ENCODE measurements at places on chromosomes 7 and 10.

- no peak for DNase-seq
Observed at GRCh38 chr10:35232527-35232926, 103.8 kb upstream of the CCNY start.

GRCh38 chr7:47493976-47494911, 87.7 kb downstream of the TNS3 start:
- no peak for DNase-seq

GRCh38 chr7:105156731-105157130, 142.7 kb downstream of the KMT2E start:
- no peak for DNase-seq

DNA sequence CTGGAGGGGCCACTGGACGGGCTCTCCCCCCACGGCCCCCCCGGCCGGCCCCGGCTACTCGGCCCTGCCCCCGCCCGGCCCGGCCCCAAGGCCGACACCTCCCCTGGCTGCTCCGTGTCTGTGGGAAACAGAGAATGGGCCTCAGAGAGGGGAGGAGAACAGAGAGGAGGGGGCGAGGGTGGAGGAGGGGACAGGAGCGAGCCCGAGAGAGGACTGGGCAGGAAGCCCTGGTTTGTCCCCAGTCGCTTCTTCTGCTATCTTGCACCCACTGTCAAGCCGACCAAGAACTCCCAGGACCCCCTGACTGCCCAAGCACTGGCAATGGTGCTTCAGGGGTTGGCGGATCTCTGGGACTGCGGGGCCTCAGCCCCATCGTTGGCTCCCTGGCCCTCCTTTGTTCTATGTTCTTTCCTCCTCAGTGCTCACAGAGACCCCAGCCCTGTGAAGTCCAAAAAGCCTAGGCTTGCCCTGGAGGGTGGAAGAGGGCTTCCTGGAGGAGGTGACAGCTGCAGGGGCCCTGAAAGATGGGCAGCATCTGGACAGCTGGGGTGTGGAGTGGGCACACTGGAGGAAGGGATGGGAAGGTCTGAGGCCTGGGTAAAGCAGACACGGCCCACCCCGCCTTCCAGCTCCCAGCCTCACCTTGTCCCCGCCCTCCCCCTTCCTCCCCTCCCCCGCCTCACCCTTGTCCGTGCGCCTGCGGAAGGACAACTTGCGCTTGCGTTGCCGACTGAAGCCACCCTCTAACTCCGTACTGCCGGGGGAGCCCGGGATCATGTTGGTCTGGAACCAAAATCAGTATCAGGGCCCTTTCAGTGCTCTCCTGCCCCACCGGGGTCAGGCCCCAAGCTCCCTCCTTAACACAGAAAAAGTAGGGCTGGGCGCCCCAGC, 30.1 kb downstream of the KCNH2 start:
- DNase-seq: no peak

DNA sequence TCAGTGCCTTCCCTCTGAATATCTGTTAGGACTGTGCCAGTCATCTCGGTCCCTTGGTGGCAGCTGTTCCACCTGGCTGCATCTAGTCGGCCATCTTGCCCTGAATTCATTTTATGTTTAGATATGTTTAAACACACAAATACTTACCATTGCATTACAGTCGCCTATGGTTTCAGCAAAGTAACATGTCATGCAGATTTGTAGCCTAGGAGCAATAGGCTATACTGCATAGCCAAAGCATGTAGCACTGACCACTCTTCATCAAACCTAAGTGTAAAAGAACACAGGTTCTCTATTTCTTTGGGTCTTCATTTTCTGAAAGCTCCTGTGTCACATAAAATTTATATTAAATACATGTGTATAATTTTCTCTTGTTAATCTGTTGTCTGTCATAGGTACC, 118.9 kb upstream of the THSD7A start:
- DNase-seq: no peak

DNA sequence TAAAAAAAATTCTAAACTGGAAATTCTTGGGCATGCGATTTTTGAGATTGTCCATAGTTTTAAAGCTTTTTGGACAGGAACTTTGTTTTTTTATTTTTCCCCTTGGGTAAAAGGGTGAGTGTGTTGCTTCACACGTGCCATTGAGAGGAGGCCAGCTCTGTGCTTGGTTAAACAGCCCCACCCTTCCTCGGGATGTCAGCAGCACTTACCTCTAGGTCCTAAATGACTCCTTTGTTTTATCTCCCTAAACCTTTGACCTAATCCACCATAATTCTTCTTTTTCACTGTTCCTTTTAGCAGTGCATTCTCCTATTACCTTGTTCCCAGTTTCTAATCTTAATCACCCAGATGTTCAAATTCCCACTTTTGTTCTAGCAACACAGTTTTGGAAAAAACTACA, 83.5 kb downstream of the SEMA3D start:
- DNase-seq: no peak

DNA sequence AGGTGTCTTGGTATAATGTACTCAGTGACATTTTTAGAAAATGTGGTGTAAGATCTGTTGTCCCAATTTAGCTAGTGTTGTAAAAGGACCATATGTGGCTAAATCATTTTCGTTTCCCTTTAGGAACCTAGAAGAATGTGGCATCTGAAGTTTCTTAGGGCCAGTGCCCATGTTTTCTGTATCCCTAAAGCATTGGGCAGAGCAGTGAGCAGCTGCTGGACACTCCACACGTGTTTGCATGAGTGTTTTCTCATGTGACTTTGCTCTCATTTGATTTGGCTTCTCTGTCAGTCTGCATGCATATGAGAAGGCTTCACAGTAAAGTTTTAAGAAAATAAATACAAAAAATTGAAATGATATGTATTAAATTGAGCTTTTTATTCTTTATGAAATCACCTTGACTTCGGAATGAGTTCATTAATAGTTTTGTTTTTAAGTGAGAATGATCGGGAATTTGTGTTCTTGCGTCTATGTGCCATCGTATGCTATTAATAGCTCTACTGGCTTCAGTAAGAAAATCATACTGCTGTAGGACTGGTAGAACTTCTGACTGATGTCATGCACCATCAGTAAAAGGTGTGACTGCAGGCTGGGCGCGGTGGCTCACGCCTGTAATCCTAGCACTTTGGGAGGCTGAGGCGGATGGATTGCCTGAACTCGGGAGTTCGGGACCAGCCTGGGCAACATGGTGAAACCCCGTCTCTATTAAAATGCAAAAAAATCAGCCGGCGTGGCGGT, 61.3 kb downstream of the RBM33 start:
- DNase-seq: no peak

GRCh38 chr10:52883996-52884871, 111.7 kb upstream of the MBL2 start:
- peak; percentile 3 for DNase-seq

Data from activated naive CD8-positive, alpha-beta T cell treated with anti-CD3 and anti-CD28 coated beads, Interleukin-2, amount 50 U/mL, for 24 hours (primary cell).